ENCODE measurements at places on chromosomes 7 and 10.
A peak's percentile ranks its signal among the peaks of the same experiment; 100 is the strongest.

- DNase-seq, result peak; percentile 63
Observed at GRCh38 chr7:27560706-27561235, 101.9 kb downstream of the HIBADH start.

- no peak for DNase-seq
Observed at GRCh38 chr7:140049339-140050024, 13.3 kb downstream of the PARP12 start.

- DNase-seq, result peak; percentile 40
Observed at GRCh38 chr7:26198133-26198780, 2.3 kb downstream of the HNRNPA2B1 start.

- DNase-seq, result peak; percentile 84
Observed at GRCh38 chr7:115352375-115352774, 430.5 kb downstream of the MDFIC start.

DNA sequence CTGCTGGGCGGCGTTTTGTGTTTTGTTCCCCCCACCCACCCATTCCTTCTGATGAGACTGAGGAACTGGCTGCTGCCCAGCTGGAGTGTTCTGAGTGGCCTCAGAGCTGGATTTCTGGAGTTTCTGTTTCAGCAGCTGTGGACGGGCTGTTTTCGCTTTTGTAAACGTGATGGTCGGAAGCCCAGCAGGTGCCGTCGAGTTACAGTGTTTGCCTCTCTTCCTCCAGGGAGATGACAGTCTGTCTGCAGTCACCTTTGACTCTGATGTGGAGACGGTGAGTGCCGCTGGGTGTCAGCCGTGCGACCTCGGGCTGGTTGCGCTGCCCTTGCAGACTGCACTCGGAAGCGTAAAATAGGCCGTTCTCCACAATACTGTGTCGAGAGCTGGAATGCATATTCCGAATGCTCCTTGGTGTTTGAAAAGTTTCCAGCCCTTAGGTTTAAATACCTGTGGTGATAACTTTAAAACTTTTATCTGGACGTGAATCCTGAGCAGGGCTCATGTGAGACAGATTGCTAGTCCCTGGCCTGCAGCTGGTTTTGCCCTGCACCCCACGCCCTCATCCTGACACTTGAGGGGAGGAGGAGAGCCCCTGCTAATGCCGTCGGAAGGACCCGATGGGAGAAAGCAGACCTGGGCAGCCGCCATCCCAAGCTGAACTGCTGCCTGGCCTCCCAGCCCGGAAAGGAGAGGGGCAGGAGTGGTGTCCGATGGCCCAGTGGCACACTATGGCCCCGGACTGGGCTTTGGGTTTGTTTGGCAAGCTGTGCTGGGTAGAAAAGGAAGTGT lies 8.3 kb downstream of the IQCE start:
- DNase-seq, result no peak

- peak; percentile 29 for DNase-seq
Observed at GRCh38 chr10:70078329-70078728, 25.7 kb downstream of the MACROH2A2 start.

- no peak for DNase-seq
Observed at GRCh38 chr10:108696792-108697477, 1226.4 kb downstream of the XPNPEP1 start.

GRCh38 chr7:118185163-118185860 lies 1.3 kb downstream of the LSM8 start:
- no peak for DNase-seq

DNA sequence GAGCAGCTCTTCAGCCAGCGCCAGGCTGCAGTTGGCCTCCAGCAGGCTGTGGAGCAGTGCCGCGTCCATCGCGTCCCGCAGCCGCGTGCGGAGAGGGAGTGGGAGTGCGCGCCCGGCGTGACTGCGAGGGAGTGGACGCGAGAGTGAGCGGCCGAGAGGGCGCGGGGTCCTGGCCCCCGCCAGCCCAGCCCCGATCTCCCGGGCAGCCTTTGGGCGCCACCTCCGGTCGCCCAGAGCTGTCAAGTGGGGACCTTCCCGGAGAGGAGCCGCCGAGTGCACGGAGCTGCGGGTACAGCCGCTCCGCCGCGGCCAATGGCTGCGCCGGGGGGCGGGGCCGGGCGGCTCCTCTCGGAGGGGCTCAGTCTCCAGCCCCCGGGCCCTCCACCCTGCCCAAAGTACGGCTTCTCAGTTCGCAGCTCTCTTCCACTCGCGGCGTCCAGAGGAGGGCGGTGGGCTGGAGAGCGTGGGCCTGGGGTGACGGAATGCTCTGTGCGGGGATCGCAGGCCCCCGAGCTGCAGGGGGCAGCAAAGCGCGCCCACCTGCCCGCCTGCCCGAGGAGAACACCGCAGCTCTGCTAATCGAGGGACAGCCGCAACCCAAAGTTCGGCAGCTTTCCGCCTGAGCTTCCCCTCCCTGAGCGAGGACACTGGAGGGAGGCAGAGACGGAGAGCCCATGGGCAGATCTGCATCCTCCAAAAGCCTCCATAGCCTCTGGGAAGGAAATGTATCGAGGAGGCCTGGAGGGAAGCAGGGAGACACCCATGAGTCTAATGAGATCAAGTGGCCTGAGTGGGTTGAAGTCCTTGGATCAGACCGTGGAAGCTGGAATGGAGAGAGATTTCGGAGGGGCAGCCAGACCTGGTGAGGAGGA lies at the start of gene CRHR2:
Gene CRHR2 (minus strand): TSS at position 245 of the 872 bp plus-strand sequence. CDS start 176 bp downstream, at position 69.
- DNase-seq, result no peak

GRCh38 chr7:44152971-44153947 lies 12.1 kb upstream of the MYL7 start:
- DNase-seq, result no peak
